H54 (cell line): ENCODE measurements at places on chromosomes 13 and 19.

- DNase-seq, result no peak
These were observed 698 bp downstream of the BLOC1S3 start for GRCh38 chr19:45179072-45179891.

DNA sequence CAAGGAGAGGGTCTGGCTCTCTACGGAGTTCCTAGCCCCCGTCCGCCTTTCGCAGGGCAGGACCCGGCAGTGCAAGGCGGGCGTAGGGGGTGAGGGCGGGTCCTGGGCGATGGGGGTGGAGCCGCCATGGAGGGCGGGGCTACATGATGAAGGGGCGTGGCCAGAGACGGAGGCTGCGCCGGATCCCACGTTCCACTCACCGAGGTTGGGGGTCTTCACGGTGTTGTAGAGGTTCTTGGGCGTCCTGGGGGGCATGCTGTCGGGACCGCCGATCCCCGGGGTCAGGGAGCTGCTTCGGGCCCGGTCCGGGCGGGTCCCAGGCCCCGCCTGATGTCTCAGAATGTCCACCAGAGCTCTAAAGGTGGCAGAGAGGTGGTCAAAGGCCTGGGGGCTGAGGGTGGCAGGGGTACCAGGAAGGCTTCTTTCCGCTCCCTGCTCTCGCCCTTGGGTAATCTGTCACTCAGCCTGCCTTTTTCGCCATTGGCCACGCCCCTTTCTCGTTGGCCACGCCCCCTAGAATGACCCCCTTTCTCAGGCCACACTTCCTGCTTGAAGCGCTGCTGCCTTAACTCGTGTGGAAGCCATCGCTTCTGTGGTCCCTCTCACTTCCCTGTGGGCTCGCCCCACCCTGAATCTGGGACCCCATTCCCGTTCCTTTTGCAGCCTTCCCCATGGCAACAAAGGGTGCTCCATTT, 2.5 kb downstream of the SHISA7 start:
- DNase-seq, result no peak

- no peak for DNase-seq
These were observed 26.5 kb downstream of the CEBPG start for GRCh38 chr19:33399745-33400681.

DNA sequence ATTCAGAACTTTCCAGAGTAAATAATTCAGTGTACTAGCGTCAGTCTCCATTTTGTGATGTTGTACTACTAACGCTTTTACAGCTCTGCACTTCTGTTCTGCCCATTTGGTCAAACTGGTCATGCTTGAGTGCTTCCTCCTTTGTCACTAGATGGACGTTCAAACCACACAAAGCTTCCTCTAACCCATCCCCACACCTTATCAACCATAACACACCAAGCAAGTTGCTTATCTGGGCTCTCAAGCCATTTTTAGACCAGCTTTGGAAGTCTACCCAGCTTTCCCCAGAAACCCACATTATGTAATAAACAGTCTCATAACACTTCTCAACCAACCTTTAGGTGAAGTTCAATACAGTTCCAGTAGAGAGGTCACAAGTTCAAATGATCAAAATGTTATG, 2.3 kb upstream of the ZNF347 start:
- no peak for DNase-seq

- no peak for DNase-seq
These were observed 22.6 kb downstream of the ZSWIM4 start for GRCh38 chr19:13817615-13818371.

- DNase-seq, result no peak
These were observed 5.2 kb upstream of the FUT6 start for GRCh38 chr19:5844456-5845433.
